Activated B cell treated with CpG ODN at 0.5 μM for 24 hours (primary cell): ENCODE measurements at places on chromosomes 13 and 19. TPM values are rescaled to one million over a fixed set of nuclear protein-coding genes. Genes with fewer than 3 reads are reported as not detected.

Gene IGFL2
- total RNA-seq, result not detected in 2 replicates

Gene CEACAM1
- 7.1 and 9.4 TPM in 2 replicates for total RNA-seq

Gene FFAR3
- 0.16 TPM in 1 of 2 replicates, not detected in the other for total RNA-seq

Gene CLDN10
- total RNA-seq, result not detected in 2 replicates

Gene THSD1
- 0.31 and 0.46 TPM in 2 replicates for total RNA-seq

Gene FCHO1
- 81.8 and 103 TPM in 2 replicates for total RNA-seq

Gene PODNL1
- total RNA-seq, result 0.44 TPM in 1 of 2 replicates, not detected in the other

DNA sequence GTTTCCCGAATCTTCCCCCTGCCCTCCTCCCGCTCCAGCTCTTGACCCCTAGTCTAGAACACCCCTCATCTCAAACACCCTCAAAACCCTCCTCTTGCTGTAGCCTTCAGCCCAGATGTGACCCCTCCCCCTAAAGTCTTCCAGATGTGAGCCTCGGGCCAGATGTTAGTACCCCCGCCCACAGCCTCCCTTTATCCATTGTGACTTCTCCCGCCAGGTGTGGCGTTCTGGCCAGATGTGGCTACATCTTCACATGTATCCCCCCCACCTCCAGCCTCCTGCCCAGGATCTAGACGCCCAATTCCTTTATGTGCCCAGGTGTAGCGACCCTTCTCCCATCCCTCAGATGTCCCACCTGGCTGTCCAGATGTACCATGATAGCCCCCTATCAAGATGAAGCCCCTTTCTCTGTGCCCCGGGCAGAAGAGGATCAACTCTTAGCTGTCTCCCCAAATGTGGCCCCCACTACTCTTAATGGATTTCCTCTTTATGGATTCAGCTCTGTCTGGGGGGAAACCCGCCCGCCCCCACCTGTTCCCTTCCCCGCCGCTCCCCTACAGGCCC, 517 bp upstream of the LTBP4 start:
- no peak for DNase-seq

DNA sequence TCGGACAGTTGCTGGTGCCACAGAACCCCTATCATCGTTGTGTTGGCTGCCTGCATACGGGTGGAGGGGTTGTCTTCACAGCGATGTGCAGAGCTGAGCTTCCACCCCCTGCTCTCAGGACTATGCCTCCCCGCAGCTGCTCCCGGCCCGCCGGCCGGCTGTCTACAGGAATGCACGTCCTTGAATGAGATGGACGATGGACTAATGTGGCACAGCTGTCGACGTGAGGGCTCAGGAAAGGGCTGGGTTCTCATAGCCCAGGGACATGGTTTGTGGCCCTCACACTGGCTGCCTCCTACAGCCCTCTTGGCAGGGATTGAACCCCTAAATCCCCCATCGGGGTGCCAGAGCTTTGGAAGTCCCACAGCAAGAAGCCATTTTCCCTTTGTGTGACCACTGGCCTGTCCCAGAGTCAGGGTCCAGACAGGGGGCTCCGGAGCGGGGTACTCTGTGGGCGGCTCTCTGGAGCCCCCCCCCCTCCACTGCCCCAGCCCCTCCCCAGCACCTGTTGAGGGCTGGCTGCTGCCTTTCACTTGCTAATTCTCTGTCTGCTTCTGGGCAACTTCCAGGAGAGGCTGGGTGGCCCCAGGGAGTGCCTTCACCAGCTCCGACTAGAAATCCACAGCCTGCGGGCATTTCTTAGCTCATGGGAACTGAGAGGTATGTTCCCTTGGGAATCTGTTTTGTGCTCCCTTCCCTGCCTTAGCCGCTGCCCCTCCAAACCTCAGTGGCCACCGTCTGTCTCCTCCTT, 40.2 kb downstream of the TSSK6 start:
- no peak for DNase-seq

GRCh38 chr13:39815345-39816111, 160.1 kb downstream of the COG6 start:
- no peak for DNase-seq

DNA sequence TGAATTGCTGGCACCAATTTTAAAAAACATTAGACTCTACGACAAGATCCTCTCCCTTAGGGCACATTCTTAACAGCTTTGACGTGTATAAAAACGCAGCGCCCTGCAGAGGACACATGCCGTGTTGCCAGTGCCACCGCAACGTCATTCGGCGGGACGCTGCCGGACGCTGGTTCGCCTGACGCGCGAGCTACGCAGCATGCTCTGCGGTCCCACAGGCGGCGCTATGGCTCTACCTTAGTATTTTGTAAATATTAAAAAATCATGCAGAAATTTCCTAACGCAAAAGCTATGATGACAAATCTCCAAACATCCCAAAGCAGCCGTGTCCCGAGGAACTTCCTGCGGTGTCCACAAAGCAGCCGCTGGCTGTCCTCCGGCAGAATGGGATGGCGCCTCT, 4.2 kb upstream of the ADPRHL1 start:
- DNase-seq, result no peak

GRCh38 chr13:50387051-50387581, 371.9 kb downstream of the KCNRG start:
- peak; percentile 28 for DNase-seq

DNA sequence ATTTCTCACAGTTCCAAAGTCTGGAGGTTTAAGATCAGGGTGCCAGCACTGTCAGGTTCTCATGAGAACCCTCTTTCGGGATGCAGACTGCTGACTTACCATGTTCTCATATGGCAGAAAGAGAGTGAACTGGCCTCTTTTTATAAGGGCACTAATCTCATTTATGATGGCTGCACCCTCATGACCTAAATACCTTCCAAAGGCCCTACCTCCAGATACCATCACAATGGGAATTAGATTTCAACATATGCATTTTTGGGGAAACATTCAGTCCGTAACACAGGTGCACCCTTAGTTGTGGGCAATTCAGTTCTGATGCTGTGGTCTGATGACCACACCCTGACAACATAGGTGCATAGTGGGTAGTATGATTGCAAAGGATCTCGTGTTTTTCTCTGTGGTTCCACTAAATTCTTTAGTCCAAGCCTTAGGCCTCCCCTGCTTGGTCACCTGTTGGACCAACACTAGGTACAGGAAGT, 33.3 kb downstream of the GARRE1 start:
- DNase-seq, result no peak

DNA sequence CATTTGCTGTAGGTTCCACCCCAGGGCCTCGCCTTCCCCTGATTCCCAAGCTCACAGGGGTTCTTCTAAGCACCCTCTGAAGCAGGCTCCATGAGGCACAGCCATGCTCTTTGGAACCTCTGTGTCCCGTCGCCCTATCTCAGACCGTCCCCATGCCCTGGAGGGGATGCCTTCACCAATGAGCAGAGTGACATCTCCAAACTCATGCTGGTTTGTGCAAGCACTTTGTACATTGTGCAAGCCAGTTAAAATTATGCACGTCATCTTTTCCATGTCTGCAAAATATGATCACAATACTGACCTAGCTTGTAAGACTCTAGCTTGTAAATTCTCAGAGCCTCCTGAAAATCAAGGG, 46.5 kb upstream of the RAP2A start:
- DNase-seq, result no peak

GRCh38 chr13:108494991-108495645, 134.3 kb upstream of the MYO16 start:
- no peak for DNase-seq

DNA sequence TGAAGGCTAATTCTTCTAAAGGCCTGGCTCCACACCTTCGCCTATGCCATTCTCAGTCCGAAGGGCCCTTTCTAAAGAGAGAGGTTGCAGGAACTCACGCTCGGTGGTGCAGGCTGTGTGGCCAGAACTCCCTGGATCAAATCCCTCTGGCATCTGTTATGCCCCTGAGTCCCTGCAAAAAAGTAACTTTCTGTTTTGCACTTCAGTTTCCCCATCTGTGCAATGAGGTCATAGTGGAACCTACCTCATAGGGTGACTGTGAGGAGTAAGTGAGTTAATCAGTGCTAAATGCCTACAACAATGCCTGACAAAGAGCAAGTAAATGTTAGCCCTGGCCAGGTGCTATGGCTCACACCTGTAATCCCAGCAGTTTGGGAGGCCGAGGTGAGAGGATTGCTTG, 7.3 kb downstream of the IGSF23 start:
- no peak for DNase-seq

- DNase-seq, result no peak
Measured at GRCh38 chr13:45564133-45564776, 51.3 kb downstream of the ERICH6B start.

GRCh38 chr19:13937479-13938300, 527 bp downstream of the PODNL1 start:
- DNase-seq, result no peak

DNA sequence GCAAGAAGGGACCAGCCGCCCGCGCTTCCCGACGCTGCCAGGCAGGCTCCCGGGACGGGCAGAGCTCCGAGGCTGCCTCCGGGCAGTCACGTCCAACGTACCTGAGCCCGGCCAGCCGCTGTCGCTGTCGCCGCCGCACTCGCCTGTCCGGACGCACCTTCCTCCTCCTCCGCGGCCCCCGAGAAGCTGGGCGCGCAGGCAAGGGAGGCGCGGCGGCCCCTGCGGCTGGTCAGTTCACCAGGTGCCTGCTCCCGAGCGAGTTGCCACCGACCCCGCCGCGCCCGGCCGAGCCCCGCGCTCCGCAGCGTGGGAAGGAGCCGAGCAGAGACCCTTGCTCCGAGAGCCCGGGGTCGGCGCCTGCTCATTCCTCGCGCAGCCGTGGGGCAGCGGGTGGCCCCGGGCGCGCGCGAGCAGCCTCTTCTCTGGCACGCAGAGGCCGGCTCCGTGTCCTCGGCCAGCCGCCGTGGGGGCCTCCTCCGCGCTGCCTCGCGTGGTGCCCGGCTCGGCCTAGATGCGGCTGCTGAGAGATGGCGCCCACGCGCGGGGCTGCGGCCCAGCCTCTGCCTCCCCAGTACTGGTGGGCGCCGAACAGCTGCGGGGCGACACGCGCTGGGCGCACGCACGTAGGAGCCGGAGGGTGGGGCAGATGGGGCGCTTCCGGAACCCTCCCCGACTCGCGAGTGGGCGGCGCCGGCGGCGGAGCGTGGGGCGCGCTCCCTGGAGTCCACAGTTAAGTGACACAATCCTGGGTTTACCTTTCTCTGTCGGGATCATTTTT, 419.4 kb downstream of the UQCRFS1 start:
- no peak for DNase-seq

DNA sequence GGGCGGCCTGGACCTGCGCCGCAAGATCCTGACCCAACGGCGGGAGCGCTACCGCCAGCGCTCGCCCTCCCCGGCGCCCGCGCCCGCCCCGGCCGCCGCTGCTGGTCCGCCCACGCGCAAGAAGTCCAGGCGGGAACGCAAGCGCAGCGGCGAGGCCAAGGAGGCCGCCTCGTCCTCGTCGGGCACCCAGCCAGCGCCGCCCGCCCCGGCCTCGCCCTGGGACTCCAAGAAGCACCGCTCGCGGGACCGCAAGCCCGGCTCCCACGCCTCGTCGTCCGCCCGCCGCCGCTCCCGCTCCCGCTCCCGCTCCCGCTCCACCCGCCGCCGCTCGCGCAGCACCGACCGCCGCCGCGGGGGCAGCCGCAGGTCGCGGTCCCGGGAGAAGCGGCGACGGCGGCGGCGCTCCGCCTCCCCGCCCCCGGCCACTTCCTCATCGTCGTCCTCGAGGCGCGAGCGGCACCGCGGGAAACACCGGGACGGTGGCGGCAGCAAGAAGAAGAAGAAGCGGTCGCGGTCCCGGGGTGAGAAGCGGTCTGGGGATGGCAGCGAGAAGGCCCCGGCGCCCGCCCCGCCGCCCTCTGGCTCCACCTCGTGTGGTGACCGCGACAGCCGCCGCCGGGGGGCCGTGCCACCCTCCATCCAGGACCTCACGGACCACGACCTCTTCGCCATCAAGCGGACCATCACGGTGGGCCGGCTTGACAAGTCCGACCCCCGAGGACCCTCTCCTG, 10.0 kb downstream of the SCAF1 start:
- no peak for DNase-seq

GRCh38 chr19:2587001-2587719, 111.2 kb downstream of the GADD45B start:
- no peak for DNase-seq

- no peak for DNase-seq
Measured at GRCh38 chr13:59607780-59608233, 555.9 kb downstream of the DIAPH3 start.

DNA sequence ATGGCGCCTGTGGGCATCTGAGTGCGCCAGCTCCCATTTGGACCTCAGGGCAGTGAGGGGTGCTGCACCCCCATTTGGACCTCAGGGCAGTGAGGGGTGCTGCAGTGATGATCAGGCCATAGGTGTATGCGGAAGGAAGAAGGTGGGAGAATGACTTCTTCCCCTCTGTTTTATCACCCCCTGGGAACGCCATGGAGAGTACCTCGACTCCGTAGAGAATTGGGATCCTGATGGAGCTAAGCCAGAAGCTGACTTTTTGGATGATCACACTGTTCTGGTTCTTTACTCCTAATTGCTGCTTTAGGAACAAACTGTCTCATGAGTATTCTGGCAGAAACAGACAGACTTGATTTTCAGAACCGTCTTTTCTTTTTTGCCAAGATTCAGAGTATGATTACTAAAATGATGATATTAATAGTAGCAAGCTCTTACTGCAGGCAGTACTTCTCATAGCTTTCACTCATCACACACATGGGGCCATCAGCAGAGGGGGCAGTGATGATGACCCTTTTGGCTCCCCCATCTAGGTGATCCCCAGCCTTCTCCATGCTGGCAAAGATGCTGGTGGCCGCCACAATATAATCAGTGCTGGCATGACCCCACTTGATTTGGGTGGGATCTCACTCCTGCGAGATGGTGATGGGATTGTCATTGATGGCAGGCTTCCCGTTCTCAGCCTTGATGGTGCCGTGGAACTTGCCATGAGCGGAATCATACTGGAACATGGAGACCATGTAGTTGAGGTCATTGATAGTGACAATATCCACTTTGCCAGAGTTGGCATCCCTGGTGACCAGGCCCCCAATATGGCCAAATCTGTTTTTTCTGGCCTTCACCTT, 10.3 kb upstream of the UBAC2 start:
- DNase-seq, result no peak

DNA sequence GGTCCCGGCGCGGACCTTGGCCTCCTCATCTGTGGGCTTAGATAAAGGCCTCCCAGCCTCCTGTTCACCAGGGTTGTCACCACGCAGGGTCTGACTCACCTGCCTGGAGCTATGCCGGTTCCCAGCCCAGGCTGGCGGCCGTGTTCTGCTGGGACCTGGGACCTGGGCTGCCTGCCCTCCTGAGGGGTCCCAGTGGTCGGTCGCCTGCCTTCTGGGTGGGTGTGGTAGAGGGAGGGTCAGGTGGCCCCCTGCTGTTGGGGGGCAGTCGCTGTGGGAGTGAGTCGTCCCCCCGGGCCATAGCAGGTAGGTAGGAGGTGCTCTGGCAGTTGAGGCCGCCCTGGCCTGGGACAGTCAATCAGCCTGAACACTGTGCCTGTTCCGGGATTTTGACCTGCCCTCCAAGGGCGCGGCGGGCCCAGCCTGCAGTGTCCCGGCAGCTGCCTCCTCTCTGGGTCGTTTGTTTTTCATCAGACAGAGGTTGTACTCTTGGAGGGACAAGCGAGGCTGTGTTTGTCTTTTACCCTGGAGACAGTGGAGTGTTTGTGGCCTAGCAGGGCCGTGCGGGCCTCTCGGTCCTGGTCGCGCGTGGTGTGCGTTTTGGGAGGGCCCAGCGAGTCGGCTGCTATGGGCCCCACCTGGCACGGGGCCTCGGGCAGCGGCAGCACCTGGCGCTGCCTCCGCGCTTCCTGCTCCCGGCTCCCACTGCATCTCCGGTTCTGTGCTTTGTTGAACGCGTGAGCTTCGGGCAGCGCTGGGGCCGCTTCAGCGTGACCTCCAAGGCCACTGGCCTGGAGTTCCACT, 2.6 kb downstream of the ADAT3 start:
- no peak for DNase-seq
